ENCODE measurements at places on chromosomes 7 and 10.

DNA sequence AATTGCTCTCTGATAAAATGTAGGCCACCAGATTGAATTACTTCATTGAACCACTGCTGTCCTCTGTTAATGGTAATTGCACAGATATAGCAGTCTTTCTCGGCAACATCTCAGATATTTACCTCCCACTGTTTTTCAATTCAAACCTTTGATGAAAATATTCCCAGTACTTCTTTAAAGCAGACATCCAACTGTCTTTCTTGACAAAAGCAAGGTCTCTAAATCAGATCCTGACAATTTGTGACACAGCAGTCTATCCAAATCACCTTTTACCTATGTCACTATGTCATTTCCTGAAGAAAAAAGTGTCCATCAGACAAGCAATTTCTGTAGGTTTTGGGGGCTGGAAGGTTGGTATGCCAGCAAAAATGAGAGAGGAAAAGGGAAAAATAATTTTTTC, 555.7 kb downstream of the AUTS2 start:
- no peak for DNase-seq

GRCh38 chr10:13859979-13860654, 273.4 kb downstream of the PRPF18 start:
- DNase-seq, result no peak

GRCh38 chr7:130231792-130232191, 24.1 kb downstream of the SSMEM1 start:
- no peak for DNase-seq

DNA sequence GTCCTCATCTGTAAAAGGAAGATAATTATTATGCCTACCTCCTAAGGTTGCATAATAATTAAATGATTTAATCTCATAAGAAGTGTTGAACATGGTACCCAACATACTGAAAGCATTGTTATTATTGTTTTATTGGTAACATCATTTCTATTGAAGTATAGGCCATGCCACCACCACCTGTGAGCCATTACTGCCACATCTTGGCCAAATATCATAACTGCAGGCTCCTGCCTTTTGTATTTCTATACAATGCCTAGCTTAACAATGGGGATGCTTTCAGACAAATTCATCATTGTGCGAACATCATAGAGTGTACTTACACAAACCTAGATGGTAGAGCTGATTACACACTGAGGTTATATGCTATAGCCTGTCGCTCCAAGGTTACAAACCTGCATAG, 61.1 kb upstream of the NPSR1 start:
- peak; percentile 52 for DNase-seq

DNA sequence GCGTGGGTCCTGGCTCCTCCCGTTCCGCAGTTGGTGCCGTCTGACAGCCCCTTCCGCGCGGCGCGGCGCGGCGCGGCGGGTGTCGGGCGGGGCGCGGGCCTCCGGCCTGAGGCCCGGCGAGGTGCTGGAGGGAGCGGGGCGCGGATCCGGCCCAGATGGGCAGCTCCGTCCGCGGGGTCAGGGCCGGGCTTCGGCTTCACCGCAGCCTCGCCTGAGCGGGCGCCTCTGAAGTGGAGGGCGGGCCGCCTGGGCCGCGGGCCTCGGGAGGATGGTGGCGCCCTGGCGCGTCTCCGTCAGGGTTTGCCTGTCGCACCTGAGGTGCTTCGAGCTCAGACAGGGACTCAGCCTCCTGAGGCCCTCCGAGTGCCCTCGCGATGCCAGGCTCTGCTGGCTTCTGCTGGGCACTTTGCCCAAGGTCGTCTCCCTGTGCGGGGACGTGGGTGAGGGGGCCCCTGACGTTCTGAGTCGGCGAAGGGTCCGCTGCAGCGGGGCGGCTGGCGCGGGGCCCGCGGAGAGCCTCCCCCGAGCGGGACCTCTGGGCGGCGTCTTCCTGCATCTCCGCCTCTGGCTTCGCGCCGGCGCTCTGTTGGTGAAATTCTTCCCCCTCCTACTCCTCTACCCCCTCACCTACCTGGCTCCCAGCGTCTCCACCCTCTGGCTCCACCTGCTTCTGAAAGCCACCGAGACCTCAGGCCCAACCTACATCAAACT, 473 bp downstream of the ADCK2 start:
- DNase-seq, result peak; percentile 82

GRCh38 chr10:2964632-2965296, 102.6 kb upstream of the PFKP start:
- DNase-seq, result no peak

GRCh38 chr7:88057655-88058054, 123.6 kb downstream of the ADAM22 start:
- DNase-seq, result no peak

GRCh38 chr7:17185690-17186070, 112.8 kb upstream of the AHR start:
- DNase-seq, result no peak
